ENCODE measurements at places on chromosomes 4 and X. TPM values are rescaled to one million over a fixed set of nuclear protein-coding genes. Genes with fewer than 3 reads are reported as not detected.

GRCh38 chr4:26321373-26322221, 783 bp downstream of the RBPJ start:
- peak; percentile 41 for DNase-seq

Gene SAGE1
- not detected for total RNA-seq

DNA sequence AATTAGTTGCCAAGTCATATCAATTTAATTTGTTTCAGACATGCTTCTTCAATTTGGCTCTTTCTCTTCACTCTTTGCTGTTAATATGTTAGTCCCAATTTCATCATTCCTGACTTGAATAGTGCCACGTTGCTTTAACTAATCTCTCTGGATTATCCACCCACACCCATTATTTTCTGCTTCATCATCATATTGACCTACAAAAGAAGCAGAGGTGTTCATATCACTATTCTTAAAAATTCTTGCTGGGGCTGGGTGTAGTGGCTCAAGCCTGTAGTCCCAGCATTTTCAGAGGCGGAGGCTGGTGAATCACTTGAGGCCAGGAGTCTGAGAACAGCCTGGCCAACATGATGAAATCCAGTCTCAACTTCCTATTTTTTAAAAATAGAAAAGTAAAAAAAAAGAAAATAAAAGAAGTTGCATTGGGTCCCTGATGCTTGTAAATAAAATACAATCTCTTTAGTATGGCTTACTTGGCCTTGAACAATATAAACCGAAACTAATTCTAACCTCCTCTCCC, 65.7 kb upstream of the KCNIP4 start:
- DNase-seq: no peak

- DNase-seq: no peak
Measured at GRCh38 chr4:40699648-40700047, 50.1 kb upstream of the NSUN7 start.

- peak; percentile 31 for DNase-seq
Measured at GRCh38 chr4:57182132-57182874, 72.1 kb upstream of the IGFBP7 start.

DNA sequence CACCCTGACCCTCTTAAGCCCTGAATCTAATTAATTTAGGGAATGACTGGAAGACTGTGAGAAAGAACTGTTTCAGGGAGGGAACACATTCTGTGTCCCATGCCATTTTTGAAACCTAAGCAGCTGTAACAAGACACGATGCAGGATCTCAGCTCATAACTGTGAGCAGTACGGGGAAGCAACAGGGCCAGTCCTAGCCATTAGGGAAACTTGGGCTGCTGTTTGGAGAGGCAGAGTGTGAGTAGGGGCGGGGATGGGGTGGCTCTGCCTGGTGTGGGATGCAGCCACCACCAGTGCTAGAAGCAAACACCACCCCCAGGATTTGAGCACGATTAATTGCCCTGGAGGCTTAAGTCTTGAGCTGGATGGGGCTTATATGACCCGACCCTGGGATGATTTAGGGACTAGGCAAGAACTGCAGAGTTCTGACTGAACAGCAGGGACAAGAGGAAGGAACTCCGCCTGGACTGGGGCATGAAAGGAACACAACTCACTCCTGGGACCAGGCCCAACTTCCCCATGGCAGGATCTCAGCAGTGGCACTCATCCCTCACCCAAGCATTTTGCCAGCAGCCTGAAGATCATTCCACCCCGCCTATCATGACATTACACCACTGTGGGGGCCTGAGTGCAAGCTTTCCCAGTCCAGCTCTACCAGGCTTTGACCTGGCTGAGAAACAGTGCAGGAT, 43.1 kb downstream of the ATRX start:
- DNase-seq: peak; percentile 3

DNA sequence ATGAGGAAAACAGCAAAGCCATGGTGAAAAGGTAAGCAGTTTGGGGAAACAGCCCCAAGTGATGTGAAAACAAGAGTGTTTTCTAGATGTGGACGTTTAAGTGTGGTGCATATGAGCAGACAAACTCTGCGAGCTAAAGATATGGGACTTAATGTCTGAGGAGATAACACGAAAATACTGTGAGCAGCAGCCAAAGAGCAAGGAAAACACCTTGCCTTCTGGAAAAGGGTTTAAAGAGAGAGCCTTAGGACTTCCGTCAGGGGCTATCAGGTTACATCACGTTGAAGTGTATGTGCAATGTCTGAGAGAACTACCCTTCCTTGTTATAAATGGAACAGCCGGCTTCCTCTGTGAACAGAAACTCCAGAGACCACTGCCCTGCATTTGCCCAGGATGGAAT, 54.2 kb downstream of the LEF1 start:
- DNase-seq: no peak

Gene NAP1L3
- 0.22 TPM for total RNA-seq

Gene SEC31A
- 301 TPM for total RNA-seq

- no peak for DNase-seq
Measured at GRCh38 chrX:112841820-112842157, 1.2 kb upstream of the AMOT start.

DNA sequence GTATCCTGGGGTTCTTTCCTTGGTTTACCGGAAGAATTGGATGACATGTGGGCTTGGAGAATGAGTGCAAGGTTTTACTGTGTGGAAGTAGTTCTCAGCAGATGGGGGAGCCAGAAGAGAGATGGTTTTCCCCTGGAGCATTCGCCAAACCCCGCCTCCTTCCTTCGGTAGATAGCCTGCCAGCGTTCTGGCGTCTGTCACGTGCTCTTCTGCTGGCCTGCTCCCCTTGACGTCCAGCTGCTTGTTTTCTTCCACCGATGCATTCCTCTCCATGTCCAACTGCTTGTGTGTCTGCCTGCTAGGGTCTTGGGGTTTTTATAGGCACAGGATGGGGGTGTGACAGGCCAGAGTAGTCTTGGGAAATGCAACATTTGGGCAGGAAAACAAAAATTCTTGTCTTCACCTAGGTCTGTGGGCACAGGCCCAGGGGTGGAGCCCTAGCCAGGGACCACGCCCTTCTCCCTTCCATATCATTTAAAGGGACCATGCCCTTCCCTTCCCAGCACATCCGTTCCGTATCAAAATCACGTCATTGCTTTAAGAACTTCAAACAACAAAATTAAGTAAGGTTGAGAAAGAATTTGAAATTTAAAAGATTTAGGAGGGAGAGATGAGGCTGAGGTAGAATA, 538.7 kb upstream of the SMIM31 start:
- no peak for DNase-seq

Gene SLC38A5
- 25.1 TPM for total RNA-seq

Gene LRAT
- total RNA-seq: not detected

Gene ASMT
- total RNA-seq: not detected

DNA sequence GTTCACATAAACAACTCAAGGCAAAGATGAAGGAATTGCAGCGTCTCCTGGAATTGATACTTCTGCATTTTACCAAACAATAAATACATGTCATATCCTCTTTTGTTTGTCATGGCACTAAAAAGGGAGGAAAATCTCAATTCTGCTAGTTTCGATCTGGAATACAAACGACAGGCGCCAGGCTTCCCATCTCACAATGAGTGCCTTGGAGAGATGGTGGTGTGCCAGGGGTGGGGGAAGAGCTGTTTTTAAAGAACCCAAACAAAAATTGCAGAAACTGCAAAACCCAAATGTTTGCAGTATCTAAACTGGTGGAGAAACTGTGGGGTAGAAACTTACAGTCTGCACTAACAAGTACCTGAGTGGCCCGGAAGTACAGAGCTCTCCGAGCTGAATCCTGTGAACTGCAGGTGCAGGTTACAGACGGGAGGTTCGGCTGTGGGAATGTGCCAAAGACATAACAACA, 53.0 kb upstream of the KLF3 start:
- no peak for DNase-seq

DNA sequence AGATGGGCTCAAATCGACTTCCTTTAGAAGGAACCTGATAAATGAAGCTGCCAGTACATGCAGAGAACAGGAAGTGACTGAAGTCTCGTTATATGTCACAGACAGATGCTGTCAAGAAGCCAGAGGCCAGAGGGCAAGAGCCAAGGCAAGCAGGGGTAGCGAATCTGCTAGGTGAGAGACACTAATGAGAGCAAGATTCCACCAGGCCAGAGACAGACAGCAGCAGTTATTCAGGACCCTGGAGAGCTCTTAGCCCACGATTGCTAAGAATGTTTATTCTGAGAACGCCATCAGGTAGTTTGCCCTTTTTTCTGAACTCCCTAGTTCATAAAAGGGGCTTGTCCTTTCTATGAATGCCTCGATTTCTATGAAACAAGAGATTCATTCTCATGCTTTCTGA, 73.7 kb downstream of the BEND2 start:
- DNase-seq: no peak

Gene MRFAP1
- total RNA-seq: 335 TPM

Gene TLR10
- total RNA-seq: not detected

- peak; percentile 78 for DNase-seq
Measured at GRCh38 chr4:168667921-168668320, 171.1 kb downstream of the PALLD start.

- DNase-seq: no peak
Measured at GRCh38 chrX:7219153-7219705, 71.3 kb upstream of the PUDP start.
